HL-60 (cell line): ENCODE measurements at places on chromosomes 7 and 10.

DNA sequence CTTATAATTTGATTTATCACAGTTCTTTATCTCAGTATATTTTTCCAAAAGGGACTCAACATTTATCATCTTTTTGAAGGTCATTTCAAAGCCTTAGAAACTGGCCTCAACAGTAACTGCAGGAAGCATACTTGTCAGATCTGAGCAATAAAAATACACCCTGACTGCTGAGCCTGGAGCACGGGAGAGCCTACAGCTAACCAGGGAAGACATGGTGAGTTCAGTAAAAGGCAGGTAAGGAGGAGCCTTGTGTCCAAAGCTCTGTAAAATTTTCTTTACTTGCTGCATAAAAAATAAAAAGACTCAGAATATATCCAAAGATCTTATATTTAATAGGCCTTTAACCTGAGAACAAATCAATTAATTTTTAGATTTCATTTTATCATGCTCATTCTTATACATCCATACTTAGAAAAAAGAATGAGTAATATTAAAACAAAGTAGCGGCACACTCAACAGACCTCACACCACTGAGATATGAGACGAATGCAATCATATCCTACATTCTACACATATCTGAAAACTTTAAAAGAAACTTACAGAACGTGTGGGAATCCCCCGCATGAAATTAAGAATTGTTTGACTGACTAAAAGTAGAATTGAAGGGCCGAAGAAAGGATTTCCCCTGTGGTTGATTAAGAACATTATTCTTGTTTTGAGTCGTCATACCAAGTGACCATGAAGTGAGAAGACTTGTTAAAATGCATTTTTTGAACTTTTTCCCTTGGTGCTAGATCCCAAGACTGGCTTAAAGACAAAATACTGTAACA, 296.4 kb upstream of the MKLN1 start:
- no peak for DNase-seq

DNA sequence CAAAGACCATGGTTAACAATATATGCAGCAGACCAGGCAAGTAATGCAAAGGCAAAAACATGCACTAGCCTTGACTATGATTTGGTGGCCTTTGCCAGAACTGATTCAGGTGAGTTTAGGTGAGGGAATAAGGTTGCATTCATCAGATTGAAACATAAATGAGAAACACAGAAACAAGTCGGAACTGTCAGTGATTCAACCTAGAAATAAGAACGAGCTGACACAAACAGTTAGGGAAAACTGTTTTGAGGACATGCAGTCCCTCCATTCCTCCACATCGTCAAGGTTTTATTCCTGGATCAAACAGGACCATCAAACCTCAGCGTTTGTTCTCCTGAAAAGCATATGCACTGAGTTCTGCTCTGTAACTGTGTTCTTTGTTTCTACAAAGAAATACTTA, 1.8 kb downstream of the ZNF248 start:
- DNase-seq = no peak

DNA sequence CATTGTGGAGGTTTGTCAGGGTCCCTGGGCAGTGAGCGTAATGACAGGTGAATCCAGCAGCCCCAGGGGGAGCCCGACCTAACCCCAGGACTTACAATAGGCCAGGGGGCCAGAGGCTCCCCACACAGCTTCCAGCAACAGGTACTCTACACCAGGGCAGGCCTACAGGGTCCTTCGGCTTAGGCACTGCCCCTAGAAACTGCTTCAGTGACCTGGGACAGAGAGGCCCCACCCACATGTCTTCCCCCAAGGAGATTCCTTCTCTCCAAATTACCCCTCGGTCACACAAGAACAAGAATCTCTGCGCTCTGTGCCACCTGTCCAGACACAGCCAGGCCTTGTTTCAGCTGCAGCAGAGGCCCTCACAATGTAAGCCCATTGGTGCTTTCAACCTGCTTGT, 24.4 kb downstream of the SKIDA1 start:
- no peak for DNase-seq

- DNase-seq = no peak
These were observed 242.1 kb downstream of the MGMT start for GRCh38 chr10:129709101-129709500.

- no peak for DNase-seq
These were observed 133.7 kb upstream of the RSU1 start for GRCh38 chr10:16950656-16951601.

DNA sequence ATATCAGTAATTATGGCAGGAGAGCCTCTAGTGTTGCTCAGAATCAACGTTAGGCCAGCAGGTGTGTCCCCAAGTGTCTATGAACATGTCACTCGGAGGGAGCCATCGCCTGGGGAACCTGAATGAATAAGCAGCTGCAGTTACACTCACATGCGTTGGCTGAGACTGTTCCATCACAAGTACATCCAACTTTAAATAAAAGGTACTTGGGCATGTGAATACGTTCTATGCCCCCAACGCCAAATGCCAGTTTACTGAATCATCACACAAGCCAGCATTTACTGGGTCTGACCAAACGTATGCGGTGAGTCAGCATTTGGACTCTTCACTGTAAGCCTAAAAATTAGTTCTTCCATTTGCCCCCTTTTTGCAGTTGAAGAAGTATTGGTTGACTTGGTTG, 207.6 kb upstream of the PLXNA4 start:
- no peak for DNase-seq

DNA sequence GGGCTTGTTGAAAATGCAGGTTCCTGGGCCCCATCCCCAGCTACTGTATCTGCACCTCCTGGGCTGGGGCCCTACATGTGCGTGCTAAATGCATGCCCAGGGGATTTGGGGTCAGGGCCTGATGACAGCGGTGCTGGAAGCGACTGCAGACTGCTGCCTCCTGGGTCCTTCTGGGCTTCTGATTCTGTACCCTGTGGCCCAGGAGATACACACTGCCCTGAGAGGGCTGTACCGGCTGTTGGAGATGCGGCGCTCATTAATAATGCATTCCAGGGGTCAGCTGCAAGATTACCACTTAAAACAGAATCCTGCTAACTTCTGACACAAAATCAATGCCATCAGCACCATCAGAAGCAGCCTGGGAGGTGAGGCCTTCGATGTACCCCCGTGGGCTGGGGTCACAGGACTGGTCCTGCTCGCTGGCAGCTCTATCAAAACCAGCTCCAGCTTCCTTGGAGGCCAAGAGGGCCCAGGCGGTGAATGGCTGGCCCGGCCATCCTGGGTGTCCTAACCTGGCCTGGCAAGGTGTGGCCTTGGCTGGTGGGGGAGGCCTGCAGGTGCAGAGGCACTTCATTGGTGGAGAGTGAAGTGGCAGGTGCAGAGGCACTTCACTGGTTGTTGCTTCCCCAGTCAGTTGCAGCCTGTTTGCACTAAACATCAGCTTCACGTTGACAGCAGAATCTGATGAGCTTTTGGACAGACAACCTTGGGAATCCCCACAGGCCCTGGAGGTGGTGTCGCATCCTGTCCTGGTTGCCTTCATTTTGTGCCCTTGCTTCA, 79.2 kb downstream of the GLRX3 start:
- no peak for DNase-seq

DNA sequence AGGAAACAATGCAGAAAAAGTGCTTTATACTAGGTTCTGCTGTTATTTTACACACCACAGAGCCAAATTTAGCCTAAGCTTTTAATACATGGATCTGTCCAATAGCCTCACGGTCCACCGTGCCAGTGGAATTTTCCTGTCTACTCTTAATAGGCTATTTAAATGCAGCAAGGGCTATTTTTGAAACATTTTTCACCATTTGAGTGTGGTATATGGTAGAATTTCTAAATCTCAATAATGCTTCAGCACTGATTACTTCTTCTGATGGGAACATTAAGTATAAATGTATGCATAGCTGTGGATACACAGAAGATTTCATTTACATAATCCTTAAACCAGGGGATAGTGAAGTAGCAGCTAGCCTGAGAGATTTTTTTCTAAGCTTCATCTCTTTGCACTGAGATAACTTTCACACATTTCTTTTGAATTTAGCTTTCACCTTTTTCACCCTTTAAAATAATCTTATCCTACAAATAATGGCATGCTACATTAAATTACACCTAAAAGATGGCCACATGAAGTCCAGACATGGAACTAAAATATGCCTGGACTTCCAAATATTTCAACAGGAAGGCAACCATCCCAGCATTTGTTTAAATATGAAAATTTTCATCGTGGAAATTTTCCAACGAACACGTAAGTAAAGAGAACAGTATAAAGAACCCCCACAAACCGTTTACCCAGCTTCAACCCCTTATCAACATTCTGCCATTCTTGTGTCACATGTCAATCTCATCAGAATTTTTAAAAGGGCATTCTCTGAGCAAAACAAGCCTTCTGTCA, 45.4 kb downstream of the AMPH start:
- no peak for DNase-seq

GRCh38 chr10:26890956-26891355, 30.2 kb upstream of the ABI1 start:
- peak; percentile 77 for DNase-seq

- DNase-seq = no peak
These were observed 242.2 kb upstream of the IGFBP3 start for GRCh38 chr7:46163246-46163645.

DNA sequence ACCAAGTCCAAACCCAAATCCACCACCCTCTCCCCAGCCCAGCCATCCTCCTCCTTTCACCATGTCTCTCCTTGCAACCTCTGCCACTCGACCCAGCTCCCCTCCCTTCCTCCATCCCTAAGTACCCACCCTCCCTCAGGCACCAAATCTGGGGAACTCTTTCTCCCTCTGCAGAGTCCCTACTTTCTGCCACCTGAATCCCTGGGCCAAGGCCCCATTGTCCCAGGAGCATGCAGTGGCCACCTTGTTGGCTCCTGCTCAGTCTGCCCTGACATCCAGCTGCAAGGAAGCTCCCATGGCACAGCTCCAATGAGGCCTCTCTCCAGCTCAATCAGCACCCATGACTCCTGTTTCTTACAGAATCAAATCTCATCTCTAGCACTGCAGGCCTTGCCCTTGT, 5.5 kb upstream of the UNC5B start:
- no peak for DNase-seq

- no peak for DNase-seq
These were observed 46.8 kb downstream of the KCNH2 start for GRCh38 chr7:150931199-150931869.

GRCh38 chr10:79142064-79142491, 73.3 kb downstream of the ZMIZ1 start:
- DNase-seq = no peak

DNA sequence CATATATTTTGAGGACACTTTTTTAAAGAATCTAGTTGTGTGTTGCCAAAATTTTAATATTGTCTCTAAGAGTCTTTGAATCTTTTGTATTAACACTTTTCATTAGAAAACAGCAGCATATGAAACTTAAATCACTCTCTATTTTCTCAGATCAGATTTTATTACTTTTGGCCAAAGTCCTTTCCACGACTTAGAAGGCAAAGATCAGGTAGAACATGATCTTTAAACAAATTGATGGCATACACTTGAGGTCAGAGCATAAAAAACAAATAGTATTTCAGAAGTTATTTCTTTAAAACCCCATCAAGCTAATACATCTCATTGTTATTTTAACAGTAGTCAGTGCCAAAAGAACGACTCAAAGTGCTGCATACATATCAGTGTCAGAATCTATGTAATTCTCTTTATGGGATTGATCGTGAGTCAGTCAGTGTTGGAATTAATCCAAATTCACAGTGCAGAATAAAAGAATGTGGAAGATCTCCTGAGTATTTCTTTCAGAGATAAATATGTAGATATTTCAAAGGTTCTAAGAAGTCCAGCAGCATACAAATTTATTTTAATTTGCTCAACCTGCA, 9.6 kb upstream of the AGMO start:
- no peak for DNase-seq
